ENCODE measurements at places on chromosomes 2 and 18.

GRCh38 chr2:53235836-53236582, 531.6 kb upstream of the CHAC2 start:
- DNase-seq: no peak

DNA sequence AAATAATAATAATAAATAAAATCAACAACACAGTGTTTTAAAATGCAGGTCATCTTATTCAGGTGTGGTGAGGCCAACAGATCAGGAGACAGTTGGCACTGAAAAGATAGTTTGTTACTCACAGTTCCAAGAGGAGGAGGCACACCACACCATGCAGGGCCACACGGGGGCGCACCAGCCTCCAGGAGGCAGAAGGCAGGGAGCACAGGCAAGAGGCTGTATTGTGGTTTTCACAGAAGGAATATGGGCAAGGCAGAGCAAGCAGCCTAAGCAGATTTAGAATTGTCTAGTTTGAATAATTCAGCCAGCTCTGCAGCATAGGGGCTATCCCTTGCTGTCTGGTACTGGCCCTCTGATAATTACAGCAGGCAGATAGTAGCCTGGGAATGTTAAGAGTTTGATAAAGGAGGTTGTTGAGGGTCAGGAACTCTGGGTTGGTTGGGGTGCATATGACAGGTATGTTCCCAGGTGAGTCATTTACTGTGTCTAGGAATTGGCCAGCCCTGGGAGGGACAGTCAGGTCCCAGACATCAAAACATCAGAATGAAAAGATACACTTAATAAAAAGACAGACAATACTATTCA, 31.3 kb downstream of the KIAA2012 start:
- DNase-seq: peak; percentile 40

- DNase-seq: no peak
Observed at GRCh38 chr2:121804340-121804739, 48.9 kb downstream of the TSN start.

- DNase-seq: no peak
Observed at GRCh38 chr18:42861271-42861670, 254.2 kb downstream of the RIT2 start.

- DNase-seq: no peak
Observed at GRCh38 chr2:156657809-156658208, 221.6 kb downstream of the GPD2 start.

DNA sequence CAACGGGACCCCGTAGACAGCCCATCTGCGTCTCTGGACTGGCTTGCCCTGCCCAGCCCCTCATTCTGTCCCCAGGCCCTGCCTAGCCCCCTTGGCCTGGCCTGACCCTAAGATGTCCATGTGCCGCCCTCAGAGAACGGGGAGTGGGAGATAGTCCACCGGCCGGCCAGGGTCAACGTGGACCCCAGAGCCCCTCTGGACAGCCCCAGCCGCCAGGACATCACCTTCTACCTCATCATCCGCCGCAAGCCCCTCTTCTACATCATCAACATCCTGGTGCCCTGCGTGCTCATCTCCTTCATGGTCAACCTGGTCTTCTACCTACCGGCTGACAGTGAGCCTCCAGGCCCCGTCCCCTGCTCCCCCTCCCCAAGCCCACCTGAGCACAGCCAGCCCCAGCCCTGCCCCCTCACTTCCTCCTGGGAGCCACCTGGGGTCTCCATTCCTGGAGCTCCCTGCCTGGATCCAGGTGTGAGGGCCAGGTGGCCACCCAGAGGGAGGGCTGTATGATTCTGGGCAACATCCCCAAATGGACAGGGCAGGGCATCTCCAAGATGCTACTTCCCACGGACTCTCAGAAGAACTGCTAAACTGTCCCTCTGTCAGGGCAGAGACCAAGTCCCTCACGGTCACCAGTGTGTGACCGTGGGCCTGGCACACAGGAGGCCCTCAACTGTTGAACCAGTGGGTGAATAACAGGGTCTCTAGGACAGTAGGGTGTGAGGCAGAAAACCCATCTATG, 4.0 kb downstream of the CHRND start:
- no peak for DNase-seq

- DNase-seq: no peak
Observed at GRCh38 chr2:179580378-179581146, 280.9 kb downstream of the ZNF385B start.

DNA sequence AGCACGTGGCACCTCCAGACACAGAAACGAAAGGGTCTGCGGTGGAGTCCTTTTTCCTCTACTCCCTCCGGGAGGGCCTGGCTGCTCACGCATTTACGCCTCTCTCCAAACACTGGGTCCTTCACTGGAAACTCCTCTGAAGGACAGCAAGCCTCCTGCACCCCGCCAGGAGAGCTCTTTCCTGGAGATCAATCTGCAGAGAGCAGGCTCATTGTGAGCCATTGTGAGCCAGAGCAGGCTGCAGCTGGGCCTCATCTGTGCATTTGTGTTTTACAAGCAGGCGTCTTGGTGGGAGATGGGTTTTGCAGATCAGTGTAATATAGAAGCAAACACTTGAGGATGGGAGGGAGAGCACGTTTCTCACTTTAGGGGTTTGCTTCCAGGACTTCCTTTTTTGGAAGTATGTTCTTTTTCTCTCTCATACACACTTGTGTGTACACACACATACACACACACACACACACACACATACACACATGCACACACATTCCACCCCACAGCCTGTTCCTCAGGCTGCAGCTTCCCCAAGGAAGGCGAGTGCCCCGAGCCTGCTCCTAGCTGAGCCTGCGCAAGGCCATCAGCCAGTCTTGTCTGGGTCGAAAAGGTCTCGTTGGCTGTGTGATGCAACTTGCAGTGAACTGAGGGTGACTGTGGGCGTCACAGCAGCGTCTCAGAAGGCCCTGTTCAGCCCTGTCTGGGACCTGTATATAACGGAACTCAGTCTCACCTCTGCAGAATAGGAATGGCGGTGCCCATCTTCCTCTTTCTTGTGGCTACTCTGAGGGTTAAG, 163.5 kb downstream of the GLI2 start:
- no peak for DNase-seq

DNA sequence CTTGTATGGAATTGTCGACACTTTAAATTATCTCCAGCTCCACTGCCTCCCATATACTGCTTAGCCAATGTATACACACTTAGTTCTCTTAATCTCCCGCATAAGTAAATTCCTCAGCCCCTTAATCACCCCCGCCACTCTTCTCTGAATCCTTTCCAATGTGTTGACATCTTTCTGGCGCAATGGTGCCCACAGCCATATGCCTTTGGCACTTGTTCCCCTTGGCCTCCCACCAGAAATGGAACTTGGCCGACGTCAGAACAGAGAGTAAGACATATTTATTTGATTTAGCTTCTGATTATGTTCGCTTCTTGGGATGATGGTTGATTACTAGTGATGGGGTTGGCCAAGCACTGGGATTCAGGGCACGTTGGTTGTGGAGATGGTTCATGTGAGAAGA, 1089.3 kb upstream of the CELF4 start:
- DNase-seq: no peak

DNA sequence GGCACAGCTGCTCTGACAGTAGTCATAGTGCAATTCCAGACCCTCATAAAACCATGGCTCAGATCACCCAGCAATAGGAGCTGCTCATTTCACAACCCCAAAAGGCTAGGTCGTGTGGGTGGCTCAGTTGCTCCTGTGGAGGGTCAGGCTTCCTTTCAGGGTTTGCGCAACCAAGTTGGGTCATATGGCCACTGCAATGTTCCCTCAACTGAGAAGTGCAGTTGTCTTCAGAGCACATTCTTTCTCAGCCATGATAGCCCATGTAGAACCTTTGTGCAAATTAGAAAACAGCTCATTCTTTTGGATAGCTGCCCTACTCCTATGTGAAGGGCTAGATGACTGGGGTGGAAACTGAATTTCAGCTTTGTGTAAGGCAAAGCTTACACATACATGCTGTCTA, 3.2 kb downstream of the SERPINB13 start:
- DNase-seq: no peak

GRCh38 chr2:37271376-37272067, 40.1 kb downstream of the NDUFAF7 start:
- no peak for DNase-seq

DNA sequence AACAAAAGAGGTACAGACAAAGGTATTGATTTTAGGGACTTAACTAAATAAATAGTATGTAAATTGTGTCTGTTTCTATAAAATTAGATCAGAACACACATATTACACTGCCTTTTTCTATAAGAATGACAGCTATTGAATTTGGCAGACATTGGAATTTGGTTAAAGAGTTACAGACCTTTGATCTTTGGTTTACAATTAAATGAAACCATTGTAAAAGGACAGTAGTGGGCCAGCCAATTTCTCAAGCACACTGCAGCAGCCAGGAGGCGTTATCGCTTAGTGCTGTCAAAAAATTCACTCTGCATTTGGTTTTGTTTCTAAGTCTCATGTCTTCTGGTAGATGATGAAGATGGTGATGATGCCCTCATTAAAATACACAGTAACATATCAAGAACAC, 175.9 kb downstream of the NR4A2 start:
- no peak for DNase-seq

- no peak for DNase-seq
Observed at GRCh38 chr2:45443012-45443411, 168.1 kb downstream of the SRBD1 start.

GRCh38 chr2:178394859-178395258, 56.1 kb downstream of the PRKRA start:
- DNase-seq: no peak

GRCh38 chr2:28428486-28428885, 35.8 kb downstream of the FOSL2 start:
- no peak for DNase-seq

- no peak for DNase-seq
Observed at GRCh38 chr18:21364471-21364870, 122.4 kb downstream of the GREB1L start.

- DNase-seq: no peak
Observed at GRCh38 chr2:28582595-28582994, 86.7 kb downstream of the PLB1 start.

DNA sequence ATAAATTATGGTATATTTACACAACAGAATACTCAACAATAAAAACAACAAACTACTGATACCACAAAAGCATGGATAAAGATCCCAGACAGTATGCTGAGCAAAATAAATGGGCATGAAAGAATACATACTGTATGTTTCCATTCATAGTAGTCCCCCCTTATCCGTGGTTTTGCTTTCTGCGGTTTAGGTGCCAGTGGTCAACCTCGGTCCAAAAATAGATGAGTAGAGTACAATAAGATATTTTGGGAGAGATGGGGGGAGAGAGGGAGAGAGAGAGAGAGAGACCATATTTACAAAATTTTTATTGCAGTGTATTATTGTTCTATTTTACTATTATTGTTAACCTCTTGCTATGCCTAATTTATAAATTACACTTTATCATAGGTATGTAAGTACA, 21.0 kb upstream of the TGFA start:
- DNase-seq: no peak

DNA sequence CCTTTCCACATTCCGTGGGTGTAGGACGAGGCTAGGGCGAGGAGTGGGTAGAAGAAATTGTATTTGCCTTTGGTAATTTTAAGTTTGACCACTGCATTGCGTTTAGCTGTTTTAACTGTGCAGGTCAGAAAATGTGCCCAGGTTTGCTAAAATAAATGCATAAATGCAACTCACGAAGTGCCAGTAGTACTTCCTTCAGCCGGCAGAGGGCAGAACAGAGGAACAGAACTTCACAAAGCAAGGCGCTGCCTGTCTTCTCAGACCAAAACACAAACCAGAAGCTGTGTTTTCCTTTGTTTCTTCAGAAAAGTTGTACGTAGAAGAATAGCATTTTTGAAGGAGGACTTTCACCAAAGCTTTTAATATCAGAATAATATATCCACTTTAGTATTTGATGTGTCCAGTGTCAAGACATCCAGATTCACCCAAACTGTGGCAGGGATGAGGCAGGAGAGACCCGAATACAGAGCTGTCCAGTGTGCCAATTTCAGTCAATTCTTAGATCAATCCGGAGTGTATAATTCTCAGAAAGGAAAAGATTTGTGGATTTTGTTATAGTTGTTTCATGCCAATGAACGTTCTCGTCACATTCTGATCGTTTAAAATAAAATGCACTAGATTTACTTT, 348.6 kb downstream of the DLGAP1 start:
- no peak for DNase-seq

- no peak for DNase-seq
Observed at GRCh38 chr2:231780123-231780908, 766 bp downstream of the PDE6D start.

GRCh38 chr18:61764381-61764780, 128.4 kb downstream of the RNF152 start:
- no peak for DNase-seq

GRCh38 chr2:191038241-191038725, 24.3 kb upstream of the STAT1 start:
- no peak for DNase-seq

DNA sequence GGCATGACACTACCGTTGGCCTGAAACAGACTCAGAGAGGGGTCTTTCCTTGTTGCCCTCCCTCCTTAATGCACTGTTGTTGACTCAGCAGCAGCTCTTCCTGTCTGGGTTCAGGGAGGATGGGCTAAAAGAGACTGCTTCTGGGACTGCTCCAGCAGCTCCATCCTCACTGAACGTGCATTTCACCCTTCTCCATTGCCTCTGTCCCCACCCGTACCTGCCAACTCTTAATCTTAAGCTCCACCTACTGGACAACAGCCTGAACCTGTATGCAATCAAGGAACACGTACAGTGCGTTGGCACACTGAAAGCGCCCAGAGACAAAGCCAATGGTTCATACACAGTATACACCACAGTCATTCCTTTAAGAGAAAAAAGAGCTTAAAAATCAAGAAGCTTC, 230.8 kb upstream of the RAB6C start:
- peak; percentile 47 for DNase-seq

GRCh38 chr2:85720533-85720932, 26.4 kb downstream of the GNLY start:
- DNase-seq: no peak

- DNase-seq: no peak
Observed at GRCh38 chr2:19809206-19809605, 92.6 kb downstream of the TTC32 start.

- no peak for DNase-seq
Observed at GRCh38 chr18:50432915-50433314, 58.1 kb downstream of the SKA1 start.

GRCh38 chr2:98009887-98010760, 14.4 kb upstream of the TMEM131 start:
- no peak for DNase-seq

DNA sequence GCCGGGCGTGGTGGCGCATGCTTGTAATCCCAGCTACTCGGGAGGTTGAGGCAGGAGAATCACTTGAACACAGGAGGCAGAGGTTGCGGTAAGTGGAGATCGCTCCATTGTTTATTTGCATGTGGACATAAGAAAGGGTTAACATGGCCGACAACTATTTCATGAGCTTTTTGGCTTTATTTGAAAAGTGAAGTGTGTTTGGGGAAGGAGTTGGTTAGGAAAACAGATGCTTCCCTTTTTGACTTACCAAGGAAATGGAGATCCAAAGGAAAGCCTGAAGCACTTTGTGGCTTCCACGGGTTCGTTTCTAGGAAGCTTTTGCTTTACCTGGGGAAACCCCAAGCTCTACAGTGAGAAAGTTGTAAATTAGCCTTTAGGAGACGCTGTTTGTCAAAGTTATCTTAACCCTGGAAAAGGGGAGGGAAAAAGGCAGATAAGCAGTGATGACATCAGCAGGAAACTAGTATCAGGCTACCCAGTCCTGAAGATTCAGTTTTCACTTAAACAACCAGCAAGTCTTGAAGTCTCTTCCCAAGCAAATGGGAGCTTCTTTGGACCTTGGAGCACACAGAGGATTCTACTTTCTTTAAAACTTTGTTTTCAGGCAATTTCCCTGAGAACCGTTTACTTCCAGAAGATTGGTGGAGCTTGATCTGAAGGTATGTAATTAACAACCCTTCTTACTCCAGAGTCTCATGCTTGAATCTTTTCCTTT, at the start of gene CASP10:
Gene CASP10, plus strand, starts transcription at position 492 of the 715 bp plus-strand sequence. CDS start 2,637 bp downstream, outside the sequence.
- DNase-seq: no peak

Measured in NCI-H1930 (cell line).